ENCODE measurements at places on chromosomes 11 and 22.
A peak's percentile ranks its signal among the peaks of the same experiment; 100 is the strongest.

DNA sequence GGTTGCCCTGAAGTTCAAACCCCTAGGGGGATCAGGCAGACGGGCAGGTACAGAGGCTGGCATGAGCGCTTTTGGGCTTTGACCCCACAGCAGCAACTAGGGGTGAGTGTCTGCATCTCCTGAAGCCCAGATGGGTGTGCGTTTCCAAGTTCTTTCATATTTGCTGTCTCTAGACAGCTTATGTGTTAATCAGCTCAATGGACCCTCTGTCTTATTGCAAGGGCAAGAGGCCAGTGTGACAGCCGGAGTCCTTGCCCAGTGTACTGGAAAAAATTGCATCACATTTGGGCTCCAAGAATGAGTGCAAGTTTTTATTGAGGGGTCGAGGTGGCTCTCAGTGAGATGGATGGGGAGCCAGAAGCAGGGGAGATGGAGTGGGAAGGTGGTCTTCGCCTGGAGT lies 1863.7 kb upstream of the RAG2 start:
- DNase-seq: no peak

- peak; percentile 88 for DNase-seq
Observed at GRCh38 chr22:45413368-45414211, at the start of the genes RIBC2 and SMC1B. Gene RIBC2, plus strand, starts transcription at chr22:45413693. Its CDS starts 194 bp downstream, at chr22:45413887. Gene SMC1B, minus strand, starts transcription at chr22:45413599. Its CDS starts 32 bp downstream, at chr22:45413567.

GRCh38 chr11:12455938-12456337 lies 78.6 kb downstream of the PARVA start:
- no peak for DNase-seq

DNA sequence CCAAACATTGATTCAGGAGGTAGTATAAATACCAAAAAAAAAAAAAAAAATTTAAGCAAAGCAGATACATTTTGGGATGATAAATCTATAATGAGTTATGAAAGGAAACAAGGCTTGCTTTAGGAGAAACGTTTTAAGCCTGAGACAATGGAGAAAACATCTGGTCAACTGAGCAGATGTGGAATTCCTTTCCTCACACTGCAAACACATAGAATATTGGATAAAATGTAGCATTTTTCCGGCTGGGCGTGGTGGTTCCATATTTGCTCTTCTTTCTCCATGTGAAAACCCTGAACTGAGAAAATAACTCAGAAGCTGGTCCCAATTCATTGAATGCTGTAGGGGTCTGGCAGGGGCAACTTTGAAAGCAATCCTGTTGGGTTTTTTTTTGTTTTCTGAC lies 33.9 kb downstream of the ENDOD1 start:
- DNase-seq: no peak

GRCh38 chr11:10680956-10681487 lies 12.5 kb downstream of the IRAG1 start:
- no peak for DNase-seq

GRCh38 chr11:104781719-104782376 lies 116.4 kb downstream of the CASP12 start:
- DNase-seq: no peak

DNA sequence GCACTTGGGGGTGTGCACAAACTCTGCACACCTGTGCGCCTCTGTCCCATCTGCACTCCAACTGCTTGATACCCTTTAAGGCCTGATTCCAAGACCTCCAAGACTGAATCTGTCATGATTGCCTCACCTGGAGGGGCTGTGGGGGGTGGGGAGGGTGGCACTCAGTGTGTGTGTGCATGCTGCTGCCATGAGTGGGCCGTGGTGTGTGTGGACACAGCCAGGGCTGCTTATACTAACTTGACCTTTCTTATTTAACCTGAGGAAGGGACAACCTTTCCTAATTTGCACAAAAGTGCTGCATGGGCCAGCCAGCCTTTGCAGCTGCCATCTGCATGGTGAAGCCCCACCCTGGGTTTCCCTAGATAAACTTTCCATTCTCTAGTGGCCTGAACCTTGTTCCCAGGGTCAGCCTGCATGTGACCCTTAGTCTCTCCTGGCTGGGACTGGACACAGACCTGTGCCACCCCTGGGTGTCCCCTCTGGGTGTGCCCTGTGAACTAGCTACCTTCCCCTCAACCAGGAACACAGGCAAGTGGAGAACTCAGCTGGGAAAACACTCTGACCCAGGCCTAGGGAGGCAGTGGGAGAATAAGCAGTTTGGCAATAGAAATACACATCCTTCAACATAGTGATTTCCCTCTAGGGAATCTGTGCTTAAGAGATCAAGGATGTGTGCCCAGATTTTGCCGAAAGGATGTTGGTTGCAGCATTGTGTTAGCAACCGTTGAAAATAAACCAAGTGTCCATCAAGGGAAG lies 45.4 kb upstream of the DKK3 start:
- no peak for DNase-seq

GRCh38 chr11:95335989-95336388 lies 105.0 kb upstream of the SESN3 start:
- DNase-seq: no peak
